ENCODE measurements at places on chromosomes 7 and 10.

DNA sequence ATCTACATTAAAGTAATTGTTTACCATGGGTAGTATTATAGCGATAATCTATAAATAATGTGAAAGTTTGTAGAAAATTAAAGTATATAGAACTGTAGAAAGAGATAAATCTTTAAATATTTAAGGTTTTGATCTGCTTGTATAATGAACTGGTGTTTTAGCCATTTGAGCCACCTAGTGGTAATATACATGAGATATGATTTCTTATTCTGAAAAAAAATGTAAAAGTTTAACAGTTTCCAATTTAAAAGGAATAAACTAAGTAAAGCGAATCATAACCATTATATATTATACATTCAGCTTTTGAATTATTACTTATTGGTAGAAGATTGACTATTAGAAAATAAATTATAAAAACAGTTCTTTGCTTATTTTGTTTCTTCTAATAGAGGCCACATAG is 91.2 kb downstream of the OTUD1 start:
- DNase-seq, result peak; percentile 15

DNA sequence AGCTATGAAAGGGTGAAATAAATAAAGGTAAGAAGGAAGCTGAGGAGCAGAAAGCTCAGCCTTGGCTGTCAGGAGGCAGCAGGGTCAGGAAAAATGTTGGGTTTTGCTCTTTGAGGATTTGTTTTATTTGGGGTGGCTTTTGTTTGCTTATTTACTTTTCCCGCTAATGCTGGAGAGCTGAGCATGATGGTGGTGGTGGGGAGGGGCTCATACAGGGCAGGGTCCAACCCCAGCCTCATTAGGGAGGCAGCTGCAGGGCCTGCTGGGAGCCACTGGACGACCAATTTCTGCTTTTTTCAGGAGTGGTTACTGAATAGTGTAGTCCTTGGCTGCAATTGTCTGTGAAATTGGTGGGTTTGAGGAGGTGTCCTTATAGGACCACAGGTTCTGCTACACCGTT is 36.3 kb downstream of the CCM2 start:
- no peak for DNase-seq

DNA sequence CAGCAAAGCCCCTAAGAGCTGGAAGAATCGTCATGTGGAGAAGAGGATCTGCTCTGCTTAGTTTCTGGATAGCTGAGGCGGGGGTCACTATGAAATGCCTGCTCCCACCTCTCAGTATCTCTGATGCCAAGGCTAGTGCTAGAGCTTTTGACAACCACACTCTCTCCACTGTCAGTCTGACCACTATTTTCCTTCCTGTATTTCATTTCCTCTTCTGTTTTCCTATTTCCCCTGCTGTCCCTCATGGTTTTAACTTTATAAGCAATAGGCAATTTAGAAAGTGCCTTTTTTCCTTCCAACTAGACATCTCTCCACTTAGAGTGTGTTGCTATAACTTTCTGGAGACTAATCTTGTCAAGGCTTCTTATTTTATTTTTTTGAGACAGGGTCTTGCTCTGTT is 23.6 kb downstream of the C7orf57 start:
- DNase-seq, result no peak

DNA sequence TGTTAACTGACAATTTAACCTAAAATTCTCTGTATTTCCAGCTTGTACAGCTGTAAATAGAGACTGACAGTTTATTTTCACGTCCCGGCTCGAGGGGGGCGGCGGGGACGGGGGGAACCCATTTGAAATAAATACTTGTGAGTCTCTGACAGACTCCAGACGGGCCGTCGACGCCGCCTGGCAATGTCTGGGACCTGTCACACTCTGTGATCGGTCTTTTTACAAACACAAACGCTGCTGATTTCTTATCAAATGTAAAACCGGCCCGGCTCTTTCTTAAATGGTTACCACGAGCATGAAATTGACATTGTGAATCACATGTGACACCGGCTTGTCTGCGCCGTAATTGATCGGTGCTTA is 57.0 kb downstream of the UNCX start:
- DNase-seq, result peak; percentile 5

DNA sequence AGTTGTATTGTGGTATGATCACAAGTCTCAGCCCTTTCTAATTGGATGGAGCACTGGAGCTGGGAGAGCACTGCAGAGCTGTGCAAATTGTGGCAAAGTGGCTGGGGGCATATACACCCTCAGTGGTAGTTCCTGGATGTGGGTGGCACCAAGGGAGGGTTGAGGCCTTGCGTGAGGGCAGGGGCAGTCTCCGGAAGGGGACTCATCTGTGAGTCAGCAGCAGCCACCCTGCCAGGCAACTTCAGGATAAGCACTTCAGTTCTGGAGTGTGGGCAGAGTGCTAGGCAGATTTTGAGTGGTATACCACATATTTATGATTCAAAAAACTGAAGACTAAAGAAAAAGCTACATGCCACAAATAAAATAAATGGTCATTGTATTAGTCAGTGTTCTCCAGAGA is 210.5 kb downstream of the ETV1 start:
- peak; percentile 40 for DNase-seq

DNA sequence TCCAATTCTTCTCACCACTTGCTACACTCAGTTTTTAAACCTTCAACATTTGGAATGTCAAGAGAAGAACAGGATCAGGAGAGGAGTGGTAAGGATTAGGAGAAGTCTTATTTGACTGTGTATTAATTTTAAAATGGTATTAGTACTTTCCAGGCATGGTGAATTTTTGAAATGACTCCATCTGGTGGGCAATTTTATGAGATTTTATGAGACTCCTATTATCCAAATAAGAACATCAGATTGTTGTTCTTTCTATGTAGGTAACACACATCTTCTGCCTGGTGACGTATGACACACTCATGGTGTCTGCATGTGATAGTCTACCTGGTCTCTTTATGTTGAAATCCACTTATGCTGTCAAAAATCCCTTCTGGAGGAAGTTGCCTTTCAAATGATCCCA is 51.0 kb downstream of the SLC13A1 start:
- DNase-seq, result peak; percentile 26

- no peak for DNase-seq
These were observed 79.0 kb upstream of the NFE2L3 start for GRCh38 chr7:26073041-26073440.

DNA sequence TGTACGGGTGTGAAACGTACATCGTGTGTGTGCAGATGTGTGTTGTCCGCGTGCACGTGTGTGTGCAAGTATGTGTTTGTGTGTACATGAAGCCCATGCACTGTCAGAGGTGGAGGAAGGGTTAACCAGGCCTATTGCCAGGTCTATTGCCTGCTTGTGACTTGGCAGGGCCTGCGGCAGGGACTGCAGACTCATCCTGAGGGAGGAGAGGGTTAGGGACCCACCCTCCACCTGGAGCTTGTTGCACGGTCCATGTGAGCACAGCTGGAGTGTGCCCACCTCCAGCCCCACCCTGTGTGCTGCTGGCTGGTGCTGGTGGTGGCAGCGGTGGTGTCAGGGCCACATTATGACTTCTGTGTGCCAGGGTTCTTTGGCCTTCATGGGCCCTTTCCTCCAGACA is 7.1 kb upstream of the AQP1 start:
- no peak for DNase-seq

DNA sequence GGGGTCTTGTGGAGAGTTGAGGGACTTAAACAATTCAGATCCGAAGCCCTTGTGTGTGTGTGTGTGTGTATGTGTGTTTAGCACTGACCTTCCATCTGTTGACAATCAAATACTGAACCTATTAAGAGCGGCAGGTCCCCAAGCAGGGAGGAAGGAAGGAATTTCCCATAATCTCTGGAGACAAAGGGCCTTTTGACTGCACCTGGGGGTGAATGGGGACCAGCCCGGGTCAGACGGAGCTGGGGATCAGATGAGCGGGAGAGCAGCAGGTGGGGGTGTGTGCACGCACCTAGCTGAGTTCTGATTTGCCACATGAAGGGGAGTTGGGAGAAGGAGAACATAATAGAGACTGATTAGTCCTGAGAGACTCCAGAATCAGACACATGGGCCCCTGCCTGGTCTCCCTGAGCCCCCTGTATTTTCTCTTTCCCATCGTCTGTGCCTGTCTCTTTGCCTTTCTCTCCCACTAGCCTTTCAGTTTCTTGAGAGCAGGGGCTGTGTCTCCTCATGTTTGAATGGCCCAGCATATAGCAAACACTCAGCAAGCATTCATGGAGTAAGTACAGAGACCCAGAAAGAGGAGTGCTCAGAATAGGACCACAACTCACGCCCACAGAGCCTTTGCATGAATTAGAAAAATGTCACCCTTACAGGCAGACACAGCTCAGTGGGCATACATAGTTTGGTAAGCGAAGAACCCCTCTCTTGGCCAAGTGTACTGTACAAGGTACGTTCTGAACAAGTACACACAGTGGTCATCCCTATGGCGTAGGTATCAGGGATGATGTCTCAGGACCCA is 288.3 kb upstream of the HABP2 start:
- no peak for DNase-seq

All from dermis blood vessel endothelial cell (primary cell).